Stimulated activated CD4-positive, alpha-beta T cell treated with anti-CD3 and anti-CD28 coated beads, Interleukin-2, amount 100 ng/mL, for 24 hours (primary cell): ENCODE measurements at places on chromosomes 16 and 17.

DNA sequence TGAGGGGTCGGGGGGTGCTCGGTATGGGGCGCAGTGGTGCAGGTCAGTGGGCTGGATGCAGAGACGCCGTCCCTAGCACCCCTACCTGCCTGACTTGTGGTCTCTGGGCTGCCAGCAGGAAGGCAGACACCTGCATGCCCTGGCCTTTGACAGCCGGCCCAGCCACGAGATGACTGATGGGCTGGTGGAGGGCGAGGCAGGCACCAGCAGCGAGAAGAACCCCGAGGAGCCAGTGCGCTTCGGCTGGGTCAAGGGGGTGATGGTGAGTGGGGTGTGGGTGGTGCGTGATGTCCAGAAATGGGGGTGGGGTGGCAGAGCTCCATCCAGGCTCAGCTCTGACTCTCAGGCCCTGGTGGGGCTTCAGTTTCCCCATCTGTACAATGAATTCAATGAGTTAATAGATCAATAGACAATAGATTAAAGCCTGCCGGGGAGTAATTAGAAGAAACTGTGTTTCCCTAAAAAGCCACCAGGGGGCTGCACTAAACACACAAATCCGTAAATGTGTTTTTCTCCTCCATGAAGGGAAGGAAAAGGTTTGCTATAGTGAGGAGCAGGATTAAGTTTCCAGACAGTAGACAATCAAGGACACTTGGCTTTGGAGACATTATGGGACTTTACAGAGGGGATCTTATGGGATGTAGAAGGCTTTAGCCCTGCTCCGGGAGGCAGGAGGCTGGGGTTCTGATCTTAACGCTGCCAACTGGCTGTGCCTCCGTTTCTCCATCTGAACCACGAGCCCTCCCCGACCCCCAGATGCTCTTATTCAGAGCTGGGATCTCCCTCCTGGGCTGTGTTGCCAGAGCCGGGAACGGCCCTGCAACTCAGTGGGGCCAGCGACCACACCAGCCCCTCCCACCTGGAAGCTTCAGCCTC lies 2.2 kb downstream of the SLC12A3 start:
- DNase-seq, result peak; percentile 30

- no peak for DNase-seq
These were observed 16.1 kb downstream of the STAT5A start for GRCh38 chr17:42304187-42305030.

GRCh38 chr17:68602289-68602688 lies 1.1 kb upstream of the FAM20A start:
- no peak for DNase-seq

GRCh38 chr17:67841992-67842391 lies 16.7 kb downstream of the BPTF start:
- no peak for DNase-seq

DNA sequence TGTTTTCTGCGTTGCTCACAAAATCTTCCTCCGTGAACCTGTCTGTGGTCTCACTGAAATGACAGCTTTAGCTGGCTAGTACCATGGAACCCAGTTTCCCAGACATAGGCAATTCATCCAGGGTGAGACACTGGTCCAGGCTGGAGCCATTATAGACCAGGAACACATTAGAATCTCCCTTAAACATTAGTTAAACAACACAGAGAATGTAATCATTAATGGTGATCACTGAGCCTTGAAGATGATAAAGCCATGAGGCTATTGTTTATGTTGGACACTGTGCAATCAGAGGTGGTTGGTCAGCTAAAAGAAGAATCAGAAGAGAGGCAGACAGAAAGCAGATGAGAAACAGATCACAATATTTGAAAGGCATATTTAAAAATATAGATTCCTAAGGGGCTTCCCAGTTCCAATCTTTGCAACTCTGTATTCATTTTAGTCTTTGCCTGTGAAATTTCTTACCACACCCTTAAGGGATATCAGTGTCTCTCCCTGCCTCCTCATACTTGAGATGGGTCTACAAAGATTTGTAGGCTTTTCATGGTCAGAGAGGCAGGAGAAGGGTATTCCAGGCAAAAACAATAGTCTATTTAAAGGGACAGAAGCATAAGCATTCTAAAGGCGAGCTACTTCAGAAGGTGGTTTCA lies 317.9 kb downstream of the MAP2K6 start:
- DNase-seq, result no peak

- no peak for DNase-seq
These were observed 19.8 kb downstream of the PLXDC1 start for GRCh38 chr17:39131616-39132015.

GRCh38 chr17:45844695-45845375 lies at the start of gene SPPL2C:
Gene SPPL2C (plus strand): TSS chr17:45844881. CDS start chr17:45844907, 26 bp downstream.
- no peak for DNase-seq

DNA sequence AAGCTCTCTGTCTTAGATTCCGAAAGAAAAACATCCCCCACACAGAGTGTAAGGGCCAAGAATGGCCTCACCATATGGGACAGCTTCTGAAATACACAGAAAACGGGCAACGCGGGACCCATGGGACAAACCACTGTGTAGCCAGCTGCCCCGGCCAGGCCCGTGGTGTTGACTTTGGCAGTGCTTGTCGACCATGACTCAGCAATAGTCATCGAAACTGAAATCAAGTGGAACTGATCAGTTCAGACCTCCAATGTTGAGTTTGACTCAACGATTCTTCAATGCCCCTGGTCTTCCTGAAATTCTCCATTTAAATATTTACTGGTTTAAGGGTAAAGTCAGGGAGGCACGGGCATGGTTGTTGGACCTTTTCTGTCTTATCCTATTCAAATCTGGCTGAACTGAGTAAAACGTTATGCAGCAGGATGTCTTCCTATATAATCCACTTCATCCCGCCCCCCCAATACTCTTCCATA lies 27.5 kb downstream of the ZFHX3 start:
- no peak for DNase-seq

GRCh38 chr16:65406116-65406515 lies 284.3 kb upstream of the CDH11 start:
- DNase-seq, result no peak

DNA sequence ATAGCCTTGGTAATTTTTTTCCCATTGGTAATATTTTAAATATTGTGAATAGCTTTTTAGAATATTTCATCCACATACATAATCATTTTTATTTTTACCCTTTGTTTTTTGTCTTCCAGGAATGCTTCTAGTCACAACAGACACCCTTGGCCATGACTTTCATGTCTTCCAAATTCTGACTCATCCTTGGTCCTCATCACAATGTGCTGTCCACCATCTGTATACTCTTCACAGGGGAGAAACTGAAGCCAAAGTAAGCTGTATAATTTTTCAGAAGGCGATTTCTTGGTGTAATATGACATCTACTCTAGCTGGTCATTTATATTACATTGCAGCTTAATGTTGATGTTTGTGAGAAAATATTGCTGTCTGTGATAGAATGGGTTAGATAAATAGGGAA lies 269.4 kb downstream of the BCAS3 start:
- DNase-seq, result no peak

DNA sequence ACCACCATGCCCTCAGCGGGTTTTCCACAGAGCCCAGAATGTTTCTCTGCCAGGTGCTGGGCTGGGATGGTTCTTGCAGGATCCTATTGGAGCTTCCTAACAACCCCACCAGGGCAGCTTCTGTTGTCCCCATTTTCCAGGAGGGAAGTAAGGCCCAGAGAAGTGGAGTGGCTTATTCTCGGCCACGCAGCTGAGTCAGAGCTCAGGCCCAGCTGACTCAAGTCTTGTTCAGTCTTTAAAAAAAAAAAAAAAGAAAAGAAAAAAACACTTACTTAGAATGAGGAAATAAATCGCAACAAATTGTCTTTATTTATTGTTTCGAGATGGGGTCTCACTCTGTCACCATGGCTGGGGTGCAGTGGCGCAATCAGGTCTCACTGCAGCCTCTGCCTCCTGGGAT lies 413.0 kb downstream of the CPPED1 start:
- DNase-seq, result no peak

- no peak for DNase-seq
These were observed 2284.7 kb downstream of the TP53TG3F start for GRCh38 chr16:35744084-35744483.

DNA sequence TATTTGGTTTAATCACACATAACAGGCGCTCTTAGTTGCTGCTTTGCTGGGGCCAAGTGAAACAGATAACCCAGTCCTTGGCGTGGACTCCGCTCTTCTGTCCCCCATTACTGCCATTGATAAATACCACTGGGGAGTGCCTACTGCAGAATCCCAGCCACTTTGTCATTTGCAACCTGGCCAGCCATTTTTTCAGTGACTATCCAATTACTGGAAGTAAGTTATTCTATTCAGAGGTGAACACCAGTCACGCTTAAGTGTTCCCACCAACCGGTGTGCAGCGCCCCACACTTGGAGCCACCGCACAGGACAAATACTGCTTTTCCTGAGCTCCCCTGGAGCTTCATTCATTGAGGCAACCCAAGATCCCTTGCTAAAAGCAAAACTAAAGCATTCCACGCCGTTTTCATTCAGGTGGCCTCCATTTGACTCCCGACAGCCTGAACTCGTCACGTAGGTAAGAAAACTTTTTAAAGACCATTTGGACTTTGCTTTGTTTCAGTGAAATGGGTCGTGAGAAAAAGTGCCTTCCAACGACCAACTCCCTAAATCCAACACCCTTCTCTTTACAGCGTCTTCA lies 1.8 kb downstream of the USP7 start:
- DNase-seq, result no peak

- no peak for DNase-seq
These were observed 7.1 kb downstream of the ALKBH5 start for GRCh38 chr17:18190628-18191235.

GRCh38 chr16:68369697-68370580 lies 59.1 kb downstream of the PRMT7 start:
- DNase-seq, result peak; percentile 30

GRCh38 chr16:2482708-2483534 lies 8.0 kb downstream of the TBC1D24 start:
- DNase-seq, result no peak

DNA sequence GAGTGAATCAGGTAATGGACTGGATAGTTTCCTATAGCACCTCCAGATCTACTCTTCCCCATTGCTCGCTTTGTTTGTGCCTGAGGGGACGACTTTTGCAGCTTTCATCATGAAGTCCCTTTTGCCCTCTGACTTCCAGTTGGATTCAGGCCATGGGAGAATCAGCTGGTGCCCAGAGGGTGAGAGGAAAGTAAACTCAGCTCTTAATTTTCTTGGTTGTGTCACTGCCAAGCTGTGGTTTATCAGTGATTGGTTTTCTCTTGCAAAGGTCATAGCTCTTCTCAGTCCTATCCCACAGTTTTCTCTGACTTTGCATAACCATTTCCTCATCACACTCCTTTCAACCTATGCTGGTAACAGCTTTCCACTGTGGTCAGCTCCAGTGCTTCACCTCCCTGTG lies 200.1 kb downstream of the KCNJ2 start:
- no peak for DNase-seq

DNA sequence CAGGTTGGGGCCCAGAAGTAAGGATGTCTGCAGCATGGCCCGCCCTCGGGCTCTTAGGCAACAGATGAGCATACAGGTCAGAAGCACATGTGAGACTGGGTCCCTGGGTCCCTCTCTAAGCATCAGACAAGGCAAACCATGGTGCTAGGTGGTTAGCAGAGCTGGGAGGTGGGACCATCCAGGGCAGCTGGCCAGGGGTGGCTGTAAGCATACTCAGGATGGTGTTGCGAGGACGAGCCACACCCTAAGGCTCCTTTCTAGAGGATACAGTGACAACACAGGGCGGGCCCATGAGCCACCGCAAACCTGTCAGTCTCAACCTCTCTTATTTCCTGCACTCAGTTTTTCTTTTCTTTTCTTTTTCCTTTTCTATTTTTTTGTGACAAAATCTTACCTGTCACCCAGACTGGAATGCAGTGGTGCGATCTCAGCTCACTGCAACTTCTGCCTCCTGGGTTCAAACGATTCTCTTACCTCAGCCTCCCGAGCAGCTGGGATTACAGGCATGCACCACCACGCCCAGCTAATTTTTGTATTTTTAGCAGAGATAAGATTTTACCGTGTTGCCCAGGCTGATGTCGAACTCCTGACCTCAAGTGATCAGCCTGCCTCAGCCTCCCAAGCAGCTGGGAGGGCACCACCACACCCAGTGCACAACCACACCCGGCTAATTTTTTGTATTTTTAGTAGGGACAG lies 3.6 kb downstream of the FA2H start:
- DNase-seq, result no peak

DNA sequence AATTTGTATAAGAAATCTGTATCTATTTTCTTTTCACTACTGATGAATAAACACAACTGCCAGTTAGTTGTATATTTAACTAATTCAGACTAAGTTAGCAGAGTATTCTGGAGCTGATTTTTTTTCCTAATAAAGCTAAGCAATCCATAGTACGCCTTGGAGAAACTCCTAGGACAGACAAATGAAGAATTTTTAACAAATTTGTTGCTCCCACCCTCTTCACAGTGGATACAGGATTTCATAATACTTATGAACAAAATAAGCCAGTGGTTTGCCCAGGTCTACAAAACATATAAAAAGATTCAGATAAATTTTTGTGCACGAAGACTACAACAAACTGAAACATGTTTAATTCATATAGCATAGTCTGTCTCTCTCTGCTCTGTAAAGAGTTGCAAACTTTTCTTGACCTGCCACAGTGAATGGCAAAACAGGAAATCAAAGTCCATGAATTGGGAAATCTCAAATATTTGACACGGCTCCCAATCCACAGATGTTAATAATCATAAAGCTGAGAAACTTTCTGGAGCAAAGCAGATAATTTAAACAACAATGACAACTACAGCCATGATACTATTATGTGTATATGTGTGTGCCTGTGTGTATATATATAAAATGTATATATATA lies 594 bp upstream of the ABCA6 start:
- DNase-seq, result no peak

DNA sequence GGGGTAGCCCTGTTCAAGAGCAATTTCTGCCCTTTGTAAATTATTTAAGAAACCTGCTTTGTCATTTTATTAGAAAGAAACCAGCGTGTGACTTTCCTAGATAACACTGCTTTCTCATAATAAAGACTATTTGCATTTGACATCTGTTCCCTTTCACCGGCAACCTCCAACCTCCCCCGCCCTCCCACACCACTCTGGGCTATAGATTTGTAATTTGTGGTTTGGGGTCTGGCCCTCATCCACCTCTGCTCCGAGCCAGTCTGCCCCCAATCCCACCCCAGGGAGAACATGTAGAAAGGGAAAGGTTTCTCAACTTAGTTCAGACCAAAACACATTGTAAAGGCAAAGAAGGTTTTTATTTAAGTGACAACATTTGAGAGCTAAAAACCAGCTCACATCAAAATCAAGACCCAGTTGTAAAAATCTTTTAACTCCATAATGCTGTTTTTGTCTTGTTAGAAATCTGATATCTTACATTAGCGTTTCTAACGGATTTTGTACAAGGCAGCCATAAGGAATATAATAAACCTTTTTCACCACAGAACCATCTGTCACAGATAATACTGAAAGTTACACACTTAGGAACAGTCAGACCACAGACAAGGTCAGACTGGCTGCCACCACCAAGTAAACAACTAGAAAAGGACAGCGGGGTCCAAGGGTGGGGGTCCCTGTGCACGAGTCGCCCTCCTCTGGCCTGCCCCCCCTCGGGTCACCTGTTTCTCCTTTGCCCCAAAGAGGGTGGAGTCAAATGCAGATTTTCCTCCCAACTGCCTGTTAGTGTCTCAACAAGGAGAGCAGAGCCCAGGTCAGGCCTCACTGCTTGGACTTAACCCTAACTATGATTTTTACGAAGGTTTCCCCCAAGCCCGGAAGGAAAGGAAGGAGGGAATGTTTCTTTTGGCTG lies 6.9 kb downstream of the PIMREG start:
- DNase-seq, result no peak

GRCh38 chr16:12320298-12320706 lies 343.8 kb downstream of the SNX29 start:
- DNase-seq, result no peak

- no peak for DNase-seq
These were observed 195.8 kb downstream of the KCNJ2 start for GRCh38 chr17:70365091-70365583.
